Substantia nigra (tissue), 51 donors: ENCODE measurements at places on chromosomes 13 and 19.

DNA sequence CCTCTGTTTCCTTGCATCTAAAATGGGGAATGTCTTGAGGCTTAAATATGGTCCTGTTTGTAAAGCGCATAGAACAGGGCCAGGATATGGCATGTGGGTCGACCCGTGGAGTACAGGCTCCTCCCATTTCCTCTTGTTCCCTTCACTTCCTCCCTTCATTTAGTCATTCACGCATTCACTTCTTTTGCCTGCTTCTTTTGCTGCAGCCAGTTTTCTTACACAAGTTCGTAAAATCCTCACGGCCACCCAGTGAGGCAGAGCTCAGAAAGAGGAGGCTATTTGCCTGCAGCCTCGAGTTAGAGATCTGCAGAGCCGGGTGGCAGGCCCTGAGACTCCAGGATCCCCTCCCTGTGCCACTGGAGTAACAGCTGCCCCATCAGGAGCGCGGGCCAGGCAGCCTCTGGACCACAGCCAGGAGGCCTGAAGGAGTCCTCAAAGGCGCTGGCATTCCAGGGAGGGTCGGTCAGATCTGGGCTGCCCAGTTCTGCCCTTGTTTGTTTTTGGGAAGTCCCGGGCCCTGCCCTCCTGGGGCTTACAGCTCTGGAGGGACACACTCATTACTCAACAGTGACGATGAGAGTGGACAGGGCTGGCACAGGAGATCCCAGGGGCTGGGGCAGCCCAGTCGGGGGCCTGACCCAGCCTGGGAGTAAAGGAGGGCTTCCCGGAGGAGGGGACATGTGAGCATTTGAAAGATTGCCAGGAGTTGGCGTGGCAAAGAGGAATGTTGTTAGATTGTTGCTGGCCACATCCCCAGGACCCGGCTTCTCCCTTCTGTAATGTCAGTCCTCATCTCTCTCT, 4.6 kb downstream of the PPP5C start:
- DNase-seq, result no peak

DNA sequence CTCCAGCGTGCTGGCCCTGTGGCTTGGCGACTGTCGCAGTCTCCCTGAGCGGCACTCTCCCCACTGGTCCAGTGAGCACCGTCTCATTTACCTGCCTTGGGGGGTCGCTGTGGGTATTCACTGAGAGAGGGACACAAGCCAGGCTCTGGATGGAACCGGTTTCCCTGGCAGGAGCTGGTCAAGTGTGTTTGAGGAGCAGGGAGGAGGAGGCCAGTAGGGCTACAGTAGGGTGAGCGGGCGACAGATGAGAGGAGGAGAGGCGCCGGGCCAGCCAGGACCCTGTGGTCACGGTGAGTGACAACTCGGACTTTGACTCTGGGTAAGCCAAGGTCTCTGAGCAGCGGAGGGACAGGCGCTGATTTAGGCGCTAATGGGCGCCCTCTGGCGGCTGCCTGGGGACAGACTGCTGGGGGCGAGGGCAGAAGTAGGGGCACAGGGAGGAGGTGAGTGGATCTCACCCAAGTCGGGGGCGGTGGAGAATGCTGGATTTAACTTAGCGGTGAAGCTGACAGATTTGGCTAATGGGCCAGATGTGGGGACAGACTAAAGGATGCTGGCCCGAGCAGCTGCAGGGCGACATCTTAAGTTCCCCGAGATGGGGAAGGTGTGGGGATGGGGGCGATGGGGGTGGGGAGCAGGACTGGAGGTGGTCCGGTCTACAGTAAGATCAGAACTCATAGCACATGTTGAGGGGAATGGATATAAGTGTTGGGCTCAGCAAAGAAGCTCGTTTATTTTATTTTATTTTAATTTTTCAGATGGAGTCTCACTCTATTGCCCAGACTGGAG, 4.7 kb upstream of the PRMT1 start:
- DNase-seq, result peak; percentile 22

- DNase-seq, result no peak
Observed at GRCh38 chr13:38566519-38566918, 120.4 kb upstream of the FREM2 start.

- no peak for DNase-seq
Observed at GRCh38 chr13:91115776-91116175, 231.7 kb upstream of the MIR17HG start.

DNA sequence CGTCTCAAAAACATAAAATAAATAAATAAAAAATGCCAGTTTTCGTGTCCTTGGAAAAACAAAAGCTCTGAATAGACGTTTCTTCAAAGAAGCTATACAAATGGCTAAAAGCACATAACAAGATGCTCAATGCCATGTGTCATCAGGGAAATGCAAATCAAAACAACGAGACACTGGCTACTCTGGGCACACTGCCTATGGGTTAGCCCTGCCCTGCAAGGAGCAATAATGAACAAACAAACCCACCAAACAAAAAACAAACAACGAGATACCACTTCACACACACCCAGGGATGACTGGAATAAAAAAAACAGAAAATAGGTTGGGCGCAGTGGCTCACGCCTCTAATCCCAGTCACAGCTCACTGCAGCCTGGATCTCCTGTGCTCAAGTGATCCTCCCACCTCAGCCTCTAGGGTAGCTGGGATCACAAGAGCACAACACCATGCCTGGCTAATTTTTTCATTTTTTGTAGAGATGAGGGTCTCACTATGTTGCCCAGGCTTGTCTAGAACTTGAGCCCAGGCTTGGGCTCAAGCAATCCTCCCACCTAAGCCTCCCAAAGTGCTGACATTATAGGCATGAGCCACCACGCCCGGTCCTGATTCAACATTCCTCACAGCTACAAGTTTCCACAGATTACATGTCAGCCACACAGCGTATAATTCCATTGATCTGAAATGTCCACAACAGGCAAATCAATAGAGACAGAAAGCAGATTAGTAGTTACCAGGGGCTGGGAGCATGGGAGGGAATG, 15.5 kb upstream of the ISYNA1 start:
- DNase-seq, result no peak

DNA sequence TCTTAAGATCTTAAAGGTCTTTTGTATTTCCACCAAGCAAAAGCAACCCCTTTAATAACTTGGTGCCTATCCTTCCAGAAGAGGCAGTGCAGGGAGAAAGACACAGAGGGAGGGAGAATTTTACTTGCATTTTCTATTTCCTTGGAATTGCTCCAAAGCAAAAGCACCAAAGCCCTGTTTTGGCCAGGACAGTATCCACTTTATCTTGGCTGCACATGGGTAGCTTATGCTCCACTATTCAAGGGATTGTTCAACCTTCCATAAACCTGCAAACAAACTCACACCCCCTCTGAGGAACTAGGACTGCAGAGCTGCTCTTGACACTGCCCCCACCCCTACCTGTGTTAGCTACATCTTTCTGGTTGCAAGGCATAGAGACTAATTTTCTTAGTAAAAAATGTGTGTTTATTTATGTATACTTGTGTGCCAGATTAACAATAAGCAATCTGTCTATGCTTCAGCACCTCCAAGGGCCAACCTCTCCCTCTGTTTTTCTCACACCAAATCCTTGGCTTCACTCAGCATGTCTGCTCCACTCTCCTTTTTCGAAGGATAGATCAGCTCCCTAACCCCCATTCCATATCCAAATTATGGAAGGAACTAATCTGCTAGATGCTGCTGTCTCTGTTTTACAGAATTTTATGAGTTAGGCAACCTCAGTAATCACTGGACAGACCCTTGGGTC, 68.1 kb upstream of the KLF12 start:
- DNase-seq, result no peak

DNA sequence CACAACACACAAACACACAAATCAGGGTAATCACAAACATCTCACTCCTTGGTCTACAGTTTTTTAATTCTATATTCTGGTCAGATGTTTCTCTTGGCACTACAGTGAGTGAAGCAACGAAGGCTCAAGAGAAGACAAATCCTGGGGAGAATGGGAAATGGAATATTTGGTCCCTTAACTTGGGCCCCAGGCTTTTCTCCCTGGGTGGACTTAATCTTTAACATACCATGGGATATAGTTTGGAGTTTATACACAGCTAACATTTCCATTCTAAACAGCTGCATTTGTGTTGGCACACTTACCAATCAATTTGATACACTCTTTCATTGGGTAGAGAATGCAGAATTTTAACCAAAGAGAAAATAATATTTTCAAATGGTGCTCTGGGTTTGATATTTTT, 1132.6 kb upstream of the SLC10A2 start:
- no peak for DNase-seq

DNA sequence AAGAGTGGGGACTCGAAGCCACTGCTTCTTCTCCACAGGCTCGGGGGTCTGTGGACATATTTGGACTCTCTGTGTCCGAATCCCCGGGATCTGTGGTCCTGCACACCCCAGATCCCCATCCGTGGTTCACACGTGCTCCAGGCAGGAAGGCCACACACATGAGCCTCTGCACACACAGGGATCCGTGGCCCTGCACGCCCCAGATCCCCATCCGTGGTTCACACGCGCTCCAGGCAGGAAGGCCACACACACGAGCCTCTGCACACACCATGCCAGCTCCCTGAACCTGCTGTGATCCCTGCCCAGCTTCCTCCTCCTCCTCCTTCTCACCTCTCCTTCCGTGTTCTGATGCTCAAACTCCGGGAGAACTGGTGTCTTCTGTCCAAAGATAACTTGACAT, 3.1 kb downstream of the TEX29 start:
- DNase-seq, result no peak

DNA sequence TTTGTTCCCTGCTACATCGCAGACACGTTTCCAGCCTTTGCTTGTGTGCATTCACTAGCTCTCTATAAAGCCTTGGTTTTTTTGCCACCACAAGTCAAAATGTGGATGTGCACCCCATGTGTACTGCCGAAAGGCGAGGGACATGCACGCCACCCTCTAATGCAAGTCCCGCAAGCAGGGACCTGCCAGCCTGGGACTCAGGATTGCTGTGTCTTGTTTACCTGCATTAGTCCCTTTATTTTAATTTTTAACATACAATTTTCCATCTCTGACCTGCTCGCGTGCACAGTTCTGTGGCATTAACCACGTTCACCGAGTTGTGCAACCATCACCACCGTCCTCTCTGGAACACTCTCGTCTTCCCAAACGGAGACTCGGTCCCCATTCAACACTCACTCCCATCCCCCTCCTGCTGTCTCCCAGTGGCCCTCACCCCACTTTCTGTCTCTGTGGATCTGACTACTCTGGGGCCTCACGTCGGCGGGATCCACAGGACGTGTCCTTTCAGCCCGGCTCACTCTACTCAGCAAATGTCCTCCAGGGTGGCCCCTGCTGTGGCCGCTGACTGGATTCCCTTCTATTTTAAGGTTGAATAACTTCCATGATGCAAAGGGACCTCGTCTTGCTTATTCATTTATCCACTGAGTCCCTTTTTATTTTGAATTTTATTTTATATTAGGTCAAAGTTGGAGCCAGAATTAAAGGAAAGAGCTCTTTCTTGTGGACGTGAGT, 58.4 kb downstream of the RASA3 start:
- DNase-seq, result no peak

GRCh38 chr13:48492470-48493065, 40.3 kb downstream of the RCBTB2 start:
- peak; percentile 34 for DNase-seq

DNA sequence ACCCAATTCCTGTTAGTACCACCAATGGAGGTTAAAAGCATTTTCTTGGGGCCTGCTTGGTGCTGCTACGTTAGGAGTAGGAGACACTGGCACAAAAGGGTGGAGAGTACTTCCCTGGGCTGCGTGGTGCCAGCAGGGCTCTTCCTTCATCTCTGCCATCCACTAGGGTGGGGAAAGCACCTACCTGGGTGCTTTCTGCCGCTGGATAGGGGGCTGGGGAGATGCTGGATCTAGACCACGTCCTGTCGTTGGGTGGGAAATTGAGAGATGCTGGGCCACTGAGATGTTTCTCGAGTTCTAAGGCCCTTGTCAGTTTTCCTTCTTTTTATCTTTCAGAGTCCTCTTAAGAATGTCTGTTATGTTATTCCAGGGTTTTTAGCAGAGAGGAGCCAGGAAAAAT, 6.7 kb upstream of the FCGBP start:
- no peak for DNase-seq

GRCh38 chr13:112179995-112180394, 113.0 kb downstream of the SOX1 start:
- no peak for DNase-seq

- no peak for DNase-seq
Observed at GRCh38 chr19:21210037-21210621, 68.3 kb downstream of the ZNF431 start.

DNA sequence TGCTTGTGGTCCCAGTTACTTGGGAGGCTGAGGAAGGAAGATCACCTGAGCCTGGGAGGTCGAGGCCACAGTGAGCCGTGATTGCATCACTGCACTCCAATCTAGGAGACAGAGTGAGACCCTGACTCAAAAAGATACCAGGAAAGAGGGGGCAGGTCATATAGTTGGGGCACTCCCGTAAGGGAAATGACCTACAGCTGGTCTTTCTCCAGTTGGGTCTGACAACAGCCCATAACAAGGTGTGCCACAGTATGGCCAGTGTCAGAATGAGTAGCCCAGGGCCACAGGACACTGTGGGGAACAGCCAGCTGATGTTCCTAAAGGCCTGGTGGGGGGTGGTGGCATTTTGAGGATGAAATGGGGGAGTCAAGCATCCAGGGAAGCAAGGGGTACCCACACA, 10.8 kb downstream of the DNMT1 start:
- DNase-seq, result no peak

DNA sequence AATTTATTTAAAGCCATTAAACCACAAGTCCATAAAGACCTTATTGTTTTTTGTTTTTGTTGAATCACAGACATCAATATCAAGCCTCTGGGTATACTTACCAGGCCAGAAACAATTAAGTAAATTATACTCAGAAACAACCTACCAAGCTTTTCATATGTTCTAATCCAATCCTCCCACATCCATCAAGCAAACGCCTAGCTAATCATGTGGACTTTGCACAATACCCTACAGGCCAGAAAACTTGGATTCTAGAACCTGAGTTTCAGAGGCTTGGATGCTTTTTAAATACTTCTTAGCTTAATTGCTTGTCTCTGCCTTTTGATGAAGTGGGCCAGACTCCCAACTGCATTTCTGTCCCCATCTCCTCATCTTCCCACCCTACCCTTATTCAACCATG, 39.9 kb downstream of the TGDS start:
- no peak for DNase-seq

- DNase-seq, result no peak
Observed at GRCh38 chr19:7748756-7749155, 1.4 kb upstream of the CD209 start.

DNA sequence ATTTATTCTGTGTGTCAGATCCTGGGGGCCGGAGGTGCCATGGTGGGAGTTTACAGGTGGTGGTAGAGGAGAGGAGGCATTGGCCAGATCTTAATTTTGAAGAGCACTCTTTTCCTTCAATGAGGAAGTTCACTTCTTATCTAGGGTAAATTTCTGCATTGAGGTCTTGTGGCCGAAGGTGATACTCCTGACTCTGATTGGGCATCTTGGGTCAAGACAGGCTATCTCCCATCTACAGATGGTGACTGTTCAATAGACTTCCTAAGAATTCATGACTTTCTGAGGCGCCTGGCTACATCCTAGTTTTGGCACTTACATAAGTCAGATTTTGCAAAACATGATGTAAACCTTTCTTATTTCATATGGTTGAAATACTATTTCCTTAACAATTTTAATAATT, 135.2 kb downstream of the SUCLA2 start:
- no peak for DNase-seq

- DNase-seq, result no peak
Observed at GRCh38 chr19:56301155-56301554, 13.5 kb downstream of the ZSCAN5A start.

GRCh38 chr19:48837687-48838086, 1.4 kb upstream of the HSD17B14 start:
- no peak for DNase-seq

GRCh38 chr19:13212759-13213330, 62.6 kb downstream of the IER2 start:
- no peak for DNase-seq
